Muscle of arm (tissue), 14 donors: ENCODE measurements at places on chromosomes 13 and 19.

GRCh38 chr19:51142119-51142518, at the start of gene SIGLEC7:
Gene SIGLEC7 (plus strand): TSS chr19:51142301. CDS start chr19:51142370, 69 bp downstream.
- no peak for DNase-seq

DNA sequence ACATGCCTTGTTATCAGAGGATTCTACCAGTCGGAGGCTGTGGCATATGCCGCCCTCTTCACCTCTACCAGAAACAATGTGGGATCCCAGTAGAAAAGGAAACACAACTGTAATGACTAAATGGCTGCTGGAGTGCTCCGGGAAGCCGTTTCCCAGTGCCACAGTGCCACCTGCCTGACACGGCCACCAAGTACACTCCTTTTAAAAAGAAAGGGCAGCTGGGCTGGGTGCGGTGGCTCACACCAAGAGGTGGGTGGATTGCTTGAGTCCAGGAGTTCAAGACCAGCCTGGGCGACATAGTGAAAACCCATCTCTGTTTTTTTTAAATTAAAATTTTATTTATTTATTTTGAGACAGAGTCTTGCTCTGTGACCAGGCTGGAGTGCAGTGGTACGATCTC, 67.3 kb downstream of the TRPM4 start:
- no peak for DNase-seq

DNA sequence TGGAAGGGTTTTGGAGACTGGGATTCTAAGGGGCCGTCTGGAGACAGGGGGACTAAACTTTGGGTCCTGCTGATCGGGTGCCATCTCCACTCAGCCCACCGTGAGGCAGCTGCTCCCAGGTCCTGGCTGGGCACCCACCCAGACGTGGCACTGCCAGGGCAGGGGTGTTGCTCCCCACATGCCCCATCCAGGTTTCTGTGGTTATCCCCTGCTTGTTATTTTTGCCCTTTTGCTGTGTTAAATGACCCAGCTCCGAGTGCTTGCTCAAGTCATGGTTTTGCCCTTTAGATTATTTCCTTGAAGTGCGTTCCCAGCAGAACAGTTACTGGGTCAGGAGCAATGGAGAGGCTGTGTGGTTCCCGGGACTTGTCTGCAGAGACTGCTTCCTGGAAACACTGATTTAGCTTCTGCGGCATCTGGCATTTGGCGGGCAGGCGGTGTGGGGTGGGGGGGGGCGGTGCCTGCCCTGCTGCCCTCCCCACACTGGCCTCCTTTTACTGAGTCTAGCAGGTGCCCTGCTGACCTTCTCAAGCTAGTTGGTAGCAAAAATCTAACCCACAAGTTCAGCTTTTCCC, 1.9 kb downstream of the RAB11B start:
- no peak for DNase-seq

GRCh38 chr13:41334810-41335209, 23.7 kb downstream of the NAA16 start:
- no peak for DNase-seq

DNA sequence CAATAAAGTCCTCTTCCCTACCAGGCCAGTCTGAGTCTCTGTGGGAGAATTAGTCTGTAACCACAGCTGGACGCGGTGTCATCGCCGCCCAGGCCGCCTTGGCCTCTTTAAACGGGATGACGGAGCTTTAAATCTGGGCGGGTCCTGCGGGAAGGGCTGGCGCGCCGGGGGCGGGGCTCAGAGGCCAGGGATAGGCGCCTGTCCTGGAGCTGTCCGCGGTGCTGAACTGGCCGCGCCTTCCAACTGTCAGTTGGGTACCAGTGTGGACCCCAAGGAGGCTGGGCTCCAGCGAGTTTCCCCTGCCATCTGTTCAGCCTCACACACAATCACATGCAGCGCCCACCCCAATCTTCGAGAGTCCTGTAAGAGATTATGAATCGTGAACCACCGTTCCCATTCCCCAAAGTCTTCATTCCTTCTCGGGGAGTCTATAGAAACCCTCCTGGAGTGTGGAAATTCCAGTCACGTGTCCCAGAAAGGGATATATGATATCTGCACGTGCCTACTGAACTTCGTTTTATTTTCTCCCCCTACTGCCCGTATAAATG, 11.5 kb downstream of the APLP1 start:
- DNase-seq, result peak; percentile 85

DNA sequence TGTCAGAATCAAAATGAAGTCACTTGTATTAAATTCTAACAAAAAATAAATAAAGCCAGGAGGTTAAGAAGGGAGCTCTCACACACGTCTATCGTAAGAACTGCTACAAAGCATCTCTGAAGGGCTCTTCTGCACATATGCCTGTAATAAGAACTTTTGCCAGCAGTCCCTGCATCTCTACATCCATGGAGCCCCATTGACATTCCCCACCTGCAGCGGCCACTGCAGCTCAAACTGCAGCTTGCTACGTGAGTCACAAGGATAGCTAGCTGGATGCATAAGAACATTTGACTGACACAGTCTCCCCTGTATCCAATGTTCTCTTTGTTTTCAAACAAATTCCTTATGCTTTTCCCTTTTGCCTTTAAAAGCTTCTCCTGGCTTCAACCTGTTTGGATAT, 68.3 kb downstream of the DNAJC3 start:
- DNase-seq, result no peak

- no peak for DNase-seq
These were observed 477 bp upstream of the PLEKHF1 start for GRCh38 chr19:29664753-29665214.

DNA sequence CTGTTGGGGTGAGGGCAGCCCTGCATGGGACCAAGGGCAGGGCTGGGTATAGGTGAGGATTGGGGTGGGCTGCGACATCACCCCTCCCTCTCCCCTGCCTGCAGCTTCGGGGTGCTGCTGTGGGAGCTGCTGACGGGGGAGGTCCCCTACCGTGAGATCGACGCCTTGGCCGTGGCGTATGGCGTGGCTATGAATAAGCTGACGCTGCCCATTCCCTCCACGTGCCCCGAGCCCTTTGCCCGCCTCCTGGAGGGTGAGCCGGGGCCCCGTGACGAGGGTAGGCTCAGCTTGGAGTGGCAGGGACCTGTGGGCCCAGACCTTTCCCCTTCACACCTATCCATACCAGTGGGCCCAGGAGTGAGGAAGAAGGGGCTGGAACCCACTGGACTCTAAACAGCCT, 13.2 kb downstream of the MAP3K10 start:
- no peak for DNase-seq

GRCh38 chr13:20716951-20717350, 13.5 kb downstream of the IL17D start:
- DNase-seq, result no peak

GRCh38 chr13:45621950-45622349, 6.4 kb upstream of the ERICH6B start:
- no peak for DNase-seq

DNA sequence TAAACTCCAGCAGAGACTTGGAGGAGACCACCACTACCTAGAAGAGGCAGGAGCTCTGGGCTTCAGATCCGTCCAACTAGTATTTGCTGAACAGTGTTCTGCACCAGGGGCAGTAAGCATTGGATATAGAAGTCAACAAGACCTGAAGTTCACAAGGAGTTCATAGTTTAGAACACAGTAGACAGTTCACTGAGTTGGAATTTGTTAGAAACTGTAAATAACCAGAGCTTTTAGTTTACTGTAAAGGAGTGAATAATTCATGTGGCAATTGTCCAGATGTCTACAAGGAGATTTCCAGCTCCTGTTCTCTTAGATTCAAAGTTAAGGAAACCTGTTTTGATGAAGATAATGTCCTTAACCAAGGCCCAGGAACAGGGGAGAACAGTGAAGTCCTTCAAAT, 128.9 kb downstream of the COG6 start:
- DNase-seq, result no peak

DNA sequence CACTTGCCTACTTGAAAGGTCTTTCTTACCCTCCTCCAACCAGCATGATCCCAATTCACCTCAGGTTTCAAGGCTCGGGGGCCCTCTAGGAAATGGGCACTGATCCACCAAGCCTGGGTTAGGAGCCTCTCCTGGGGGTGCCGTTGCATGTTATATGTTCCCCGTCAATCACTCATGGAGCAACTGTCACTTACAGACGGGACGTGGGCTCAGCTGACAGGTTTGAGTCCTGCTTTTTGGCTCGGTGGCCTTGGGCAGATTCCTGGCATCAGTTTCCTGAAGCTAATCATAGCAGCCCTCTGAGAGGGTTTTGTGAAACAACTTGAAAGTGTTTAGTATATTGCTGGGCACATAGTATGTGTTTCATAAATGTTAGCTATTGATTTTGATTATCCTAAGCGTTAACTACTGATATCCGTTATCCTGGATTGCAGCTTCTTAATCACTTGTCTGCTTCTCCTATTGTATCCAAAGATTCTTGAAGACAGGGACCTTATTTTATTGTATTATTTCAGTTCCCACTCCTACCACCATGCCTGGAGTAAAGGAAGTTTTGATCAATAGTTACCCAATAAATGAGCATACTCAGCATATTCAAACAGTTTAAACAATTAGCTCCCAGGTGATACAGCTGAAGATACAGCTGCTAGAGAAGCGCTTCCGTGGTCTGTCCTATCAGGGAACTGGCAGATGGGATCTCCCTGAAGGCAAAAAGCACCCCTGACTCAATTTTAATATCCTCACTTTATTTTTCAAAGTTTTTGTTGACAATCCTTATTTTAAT, 57.9 kb downstream of the RFC3 start:
- no peak for DNase-seq

GRCh38 chr13:114078461-114079451, 53.7 kb downstream of the RASA3 start:
- DNase-seq, result no peak

DNA sequence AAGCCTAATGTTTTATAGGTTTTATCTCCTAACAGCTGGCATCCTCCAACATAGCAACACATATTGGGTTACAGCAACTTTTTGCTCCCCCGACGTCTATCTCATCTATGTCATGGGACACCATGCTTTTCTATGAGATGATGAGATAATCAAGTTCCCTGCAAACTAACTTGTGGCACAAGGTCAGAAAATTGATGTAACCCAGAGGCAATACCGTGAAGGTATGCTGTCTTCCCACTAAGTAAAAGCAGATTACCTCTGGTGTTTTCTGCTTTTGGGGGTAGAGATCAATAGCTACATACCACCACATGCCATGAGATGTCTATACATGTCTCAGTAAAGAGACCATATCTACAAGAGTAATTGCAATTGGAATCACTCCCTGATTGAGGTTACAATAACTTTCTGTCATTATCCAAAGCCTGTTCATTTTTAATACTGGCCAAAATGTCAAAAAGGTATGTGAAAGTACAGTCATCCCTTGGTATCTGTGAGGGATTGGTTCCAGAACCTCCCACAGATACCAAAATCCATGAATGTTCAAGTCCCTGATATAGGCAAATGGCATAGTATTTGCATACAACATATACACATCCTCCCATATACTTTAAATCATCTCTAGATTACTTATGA, 131.3 kb downstream of the CYSLTR2 start:
- no peak for DNase-seq

DNA sequence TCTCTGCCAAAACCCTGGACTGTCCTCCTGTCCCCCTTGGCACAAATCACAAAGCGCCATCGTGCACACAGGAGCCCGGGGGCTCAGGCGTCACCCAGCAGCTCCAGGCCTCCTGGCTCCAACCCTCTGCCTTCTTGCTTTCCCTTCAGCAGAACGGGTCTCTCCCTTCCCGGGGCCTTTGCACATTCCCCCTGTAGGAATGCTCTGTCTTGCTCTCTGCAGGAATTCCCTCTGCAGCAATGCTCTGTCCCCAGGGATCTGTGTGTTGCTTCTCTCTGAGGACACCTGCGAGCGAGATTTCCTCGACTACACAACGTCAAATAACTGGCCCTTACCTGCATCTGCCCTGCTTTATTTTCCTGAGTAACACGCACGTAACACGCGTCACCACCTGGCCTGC, 13.3 kb upstream of the RASA3 start:
- DNase-seq, result no peak

- DNase-seq, result peak; percentile 19
These were observed 75.8 kb downstream of the TBC1D4 start for GRCh38 chr13:75405976-75406703.

DNA sequence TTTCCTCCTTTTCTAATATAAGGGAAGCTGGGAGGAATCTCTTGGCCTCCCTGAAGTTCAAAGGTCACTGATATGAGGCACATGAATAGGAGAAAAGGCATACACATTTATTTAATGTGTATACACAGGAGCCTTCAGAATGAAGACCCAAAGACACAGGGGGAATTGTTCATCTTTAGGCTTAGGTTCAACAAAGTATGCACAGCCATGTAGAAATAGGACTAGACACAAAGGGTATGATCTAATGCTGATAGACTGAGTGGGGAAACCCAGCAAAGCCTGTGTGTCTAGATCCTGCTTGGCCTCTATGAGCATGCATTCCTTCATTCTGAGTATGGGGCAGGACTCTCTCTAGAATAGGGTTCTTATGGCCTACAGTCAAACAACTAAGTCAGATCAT, 177.1 kb upstream of the RFC3 start:
- no peak for DNase-seq

DNA sequence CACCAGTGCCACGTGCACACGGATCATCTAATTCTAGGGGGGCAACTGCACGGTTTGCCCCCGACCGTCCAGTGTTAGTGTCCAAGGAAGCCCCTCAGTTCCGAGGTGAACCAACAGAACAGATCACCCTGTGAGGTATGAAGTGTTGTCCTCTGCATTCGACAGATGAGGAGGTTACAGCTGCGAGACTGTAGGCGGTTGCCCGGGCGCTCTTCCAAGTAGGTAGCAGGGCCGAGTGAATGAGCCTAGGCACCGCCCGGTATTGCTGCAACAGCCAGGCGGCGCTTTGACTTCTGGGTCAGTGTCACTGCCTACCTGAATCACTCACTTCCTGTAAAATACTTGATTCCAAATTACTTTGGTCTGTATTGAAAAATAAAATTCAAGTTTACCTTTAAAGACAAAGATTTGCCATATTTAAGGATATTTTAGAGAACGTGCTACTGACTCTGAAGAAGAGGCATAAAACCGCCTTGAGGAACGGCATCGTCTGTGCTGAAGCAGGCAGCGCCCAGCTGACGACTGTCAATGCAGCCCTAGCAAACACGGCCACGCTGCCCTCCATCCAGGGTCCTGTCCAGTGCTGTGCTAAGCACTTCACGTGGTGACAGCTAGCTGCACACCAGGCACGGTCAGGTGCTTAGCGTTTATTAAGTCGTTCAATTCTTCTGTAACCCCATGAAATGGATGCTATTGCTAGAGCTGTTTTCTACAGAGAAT, 19.3 kb upstream of the RASA3 start:
- no peak for DNase-seq

- no peak for DNase-seq
These were observed 45.3 kb downstream of the RFC3 start for GRCh38 chr13:33863188-33863789.

GRCh38 chr19:40057166-40057565, 1.1 kb upstream of the ZNF780B start:
- DNase-seq, result no peak

DNA sequence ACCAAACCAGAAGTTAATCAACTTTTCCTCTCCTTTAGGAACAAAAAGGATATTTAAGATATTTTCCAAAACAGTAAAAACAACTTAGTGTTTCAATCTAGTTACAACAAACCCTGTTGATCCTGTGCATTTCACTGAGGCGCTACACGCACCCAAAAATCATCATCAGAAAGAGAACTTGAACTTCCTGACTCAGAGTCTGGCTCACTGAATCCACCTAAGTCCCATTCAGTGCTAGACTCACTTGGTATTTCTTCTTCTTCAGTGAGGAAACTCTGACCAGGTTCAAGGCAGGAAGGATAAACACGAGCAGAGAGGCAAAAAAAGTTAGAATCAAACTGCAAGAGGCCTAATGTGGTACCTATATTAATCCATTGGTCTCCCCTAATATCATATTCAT, 2.2 kb downstream of the KBTBD6 start:
- DNase-seq, result no peak

GRCh38 chr13:107376341-107377125, 808.6 kb upstream of the ARGLU1 start:
- DNase-seq, result no peak
